Cardiac atrium fibroblast (primary cell): ENCODE measurements at places on chromosomes 3 and 15. TPM values are rescaled to one million over a fixed set of nuclear protein-coding genes. Genes with fewer than 3 reads are reported as not detected.

Gene RASL12
- total RNA-seq: 3.1 and 4.2 TPM in 2 replicates

Gene CAMKV
- total RNA-seq: not detected in 2 replicates

Gene RTP1
- total RNA-seq: not detected in 2 replicates

Gene ZBED2
- not detected in 2 replicates for total RNA-seq

Gene MNS1
- 0.72 and 2.8 TPM in 2 replicates for total RNA-seq

Gene SSR3
- 209 and 251 TPM in 2 replicates for total RNA-seq

Gene BFSP2
- not detected in 2 replicates for total RNA-seq

Gene CCNB2
- total RNA-seq: 19.3 and 22.2 TPM in 2 replicates

Gene CISH
- total RNA-seq: 0.32 and 2.2 TPM in 2 replicates

Gene ESYT3
- total RNA-seq: under 0.01 and 0.16 TPM in 2 replicates

Gene TLR9
- total RNA-seq: not detected in 2 replicates

Gene SLC28A1
- total RNA-seq: not detected in 2 replicates

Gene RYR3
- not detected in 2 replicates for total RNA-seq

Gene EIF4E3
- 1.5 and 1.6 TPM in 2 replicates for total RNA-seq

Gene IDH3A
- total RNA-seq: 64.5 and 85.4 TPM in 2 replicates

Gene GOLGA8B
- 1.6 and 22.2 TPM in 2 replicates for total RNA-seq

Gene SLC12A1
- total RNA-seq: not detected in 2 replicates

Gene TEX9
- total RNA-seq: 0.16 and 2.0 TPM in 2 replicates

Gene ROPN1B
- not detected in 2 replicates for total RNA-seq

Gene GOLGA8O
- 0.18 and 1.5 TPM in 2 replicates for total RNA-seq

Gene LMOD3
- not detected in 2 replicates for total RNA-seq

Gene GHSR
- total RNA-seq: not detected in 2 replicates

Gene RTP3
- not detected in 2 replicates for total RNA-seq

Gene OR4M2
- total RNA-seq: not detected in 2 replicates

Gene TMEM43
- 122 and 128 TPM in 2 replicates for total RNA-seq

Gene KLF15
- total RNA-seq: 4.2 and 8.5 TPM in 2 replicates

Gene SNRPA1
- 25.5 and 27.1 TPM in 2 replicates for total RNA-seq

Gene ALDH1L1
- 7.0 and 13.7 TPM in 2 replicates for total RNA-seq

Gene FANCD2OS
- total RNA-seq: not detected in 2 replicates

Gene CPLX3
- not detected in 2 replicates for total RNA-seq

Gene TMEM115
- 67.6 and 73.3 TPM in 2 replicates for total RNA-seq

Gene GABRA5
- not detected in 2 replicates for total RNA-seq

Gene TMEM108
- 0.81 TPM in 1 of 2 replicates, not detected in the other for total RNA-seq

Gene ACKR2
- total RNA-seq: not detected in 2 replicates

Gene GP5
- total RNA-seq: under 0.01 TPM in 1 of 2 replicates, not detected in the other

Gene SLCO2A1
- 4.2 and 4.5 TPM in 2 replicates for total RNA-seq

Gene BTLA
- not detected in 2 replicates for total RNA-seq

Gene RBMS3
- total RNA-seq: 44.6 and 51.4 TPM in 2 replicates

Gene SYNM
- total RNA-seq: 1.1 and 1.6 TPM in 2 replicates

Gene PCOLCE2
- total RNA-seq: 38.1 and 44.8 TPM in 2 replicates

Gene PLOD2
- 318 and 416 TPM in 2 replicates for total RNA-seq

Gene FSTL1
- 1,089 and 1,234 TPM in 2 replicates for total RNA-seq

Gene KLHL6
- total RNA-seq: 0.32 TPM in 1 of 2 replicates, not detected in the other

Gene RPUSD3
- total RNA-seq: 35.7 and 36.8 TPM in 2 replicates
